ENCODE measurements at places on chromosomes 1 and 21.

DNA sequence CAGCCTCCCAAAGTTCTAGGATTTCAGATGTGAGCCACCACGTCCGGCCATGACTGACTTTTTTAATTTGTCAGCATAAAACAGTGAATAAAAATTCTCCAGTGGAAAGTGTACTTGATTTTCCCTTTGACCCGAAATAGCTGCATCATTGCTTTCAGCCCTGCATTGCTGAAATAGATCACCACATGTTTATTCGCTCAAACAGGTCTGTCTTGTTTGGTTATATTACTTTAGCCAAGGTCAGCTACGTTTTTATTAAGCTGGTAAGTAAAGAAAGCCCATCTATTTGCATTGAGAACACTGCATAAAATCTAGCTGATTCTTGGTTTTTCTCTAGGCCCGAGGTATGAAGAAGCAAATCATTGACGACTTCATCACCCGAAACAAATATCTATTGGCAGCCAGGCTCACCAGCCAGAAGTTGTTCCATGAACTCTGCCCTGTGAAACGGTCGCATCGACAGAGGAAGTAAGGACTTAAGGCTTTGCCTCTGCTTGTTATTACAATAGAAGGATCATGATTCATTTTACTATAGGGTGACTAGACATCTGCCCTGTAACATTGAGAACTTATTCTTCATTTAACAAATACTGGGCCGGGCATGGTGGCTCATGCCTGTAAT lies 25.6 kb downstream of the AGMAT start:
- no peak for DNase-seq

DNA sequence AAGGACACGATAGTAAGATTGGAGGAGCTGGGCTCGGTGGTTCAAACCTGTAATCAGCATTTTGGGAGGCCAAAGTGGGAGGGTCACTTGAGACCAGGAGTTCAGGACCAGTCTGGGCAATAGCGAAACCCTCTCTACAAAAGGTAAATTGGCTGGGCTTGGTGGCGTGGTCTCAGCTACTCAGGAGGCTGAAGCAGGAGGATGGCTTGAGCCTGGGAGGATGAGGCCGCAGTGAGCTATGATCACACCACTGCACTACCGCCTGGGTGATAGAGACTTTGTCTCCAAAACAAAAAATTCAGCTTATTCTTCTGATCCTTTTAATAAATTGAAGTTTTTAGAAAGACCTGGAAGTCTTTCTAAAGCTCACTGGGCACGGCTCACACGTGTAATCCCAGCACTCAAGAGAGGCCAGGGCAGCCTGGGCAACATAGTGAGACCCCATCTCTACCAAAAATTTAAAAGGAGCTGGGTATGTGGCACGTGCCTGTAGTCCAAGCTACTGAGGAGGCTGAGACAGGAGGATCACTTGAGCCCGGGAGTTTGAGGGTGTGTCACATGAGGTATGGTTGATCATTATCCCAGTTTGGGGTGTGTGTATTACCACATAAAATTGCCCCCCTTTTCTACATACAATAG lies 15.3 kb downstream of the MASP2 start:
- DNase-seq: no peak

DNA sequence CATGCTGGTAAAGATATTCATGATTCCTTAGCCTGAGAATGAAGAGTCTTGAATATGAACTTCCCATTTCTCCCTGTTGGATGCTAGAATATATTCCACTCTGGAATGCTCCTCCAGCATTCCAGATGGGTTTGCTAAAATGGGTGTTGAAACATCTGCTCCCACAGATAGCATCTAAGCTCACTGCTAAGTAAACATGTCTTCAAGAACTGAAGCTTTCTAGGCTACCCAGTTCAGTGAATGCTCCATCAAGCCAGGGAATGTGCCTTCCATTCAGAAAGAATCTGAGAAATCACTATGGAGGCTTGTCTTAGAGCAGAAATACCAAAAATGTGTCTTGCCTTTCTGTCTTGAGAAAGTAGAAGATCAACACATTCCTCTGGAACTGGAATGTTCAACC lies 81.1 kb downstream of the TNFSF18 start:
- no peak for DNase-seq

- DNase-seq: no peak
Observed at GRCh38 chr1:226497276-226497833, 51.2 kb upstream of the STUM start.

DNA sequence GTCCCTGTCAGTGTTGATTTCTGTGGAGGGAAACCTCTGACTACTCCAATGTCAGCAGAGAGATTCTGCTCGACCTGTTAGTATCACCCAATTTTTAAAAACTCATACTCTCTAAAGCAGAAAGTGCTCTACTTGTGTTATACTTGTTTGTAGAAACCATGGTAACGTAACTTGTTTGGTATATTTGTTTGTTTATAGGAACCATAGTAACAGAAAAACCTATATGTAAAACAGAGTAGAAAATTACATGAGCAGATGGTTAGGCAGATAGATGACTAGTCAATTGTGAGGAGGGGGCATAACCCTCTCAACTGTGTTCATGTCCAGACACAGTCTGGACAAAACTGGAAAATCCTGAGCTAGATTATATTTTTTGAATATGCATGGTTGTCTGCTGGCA lies 6.7 kb downstream of the TRIM45 start:
- no peak for DNase-seq

DNA sequence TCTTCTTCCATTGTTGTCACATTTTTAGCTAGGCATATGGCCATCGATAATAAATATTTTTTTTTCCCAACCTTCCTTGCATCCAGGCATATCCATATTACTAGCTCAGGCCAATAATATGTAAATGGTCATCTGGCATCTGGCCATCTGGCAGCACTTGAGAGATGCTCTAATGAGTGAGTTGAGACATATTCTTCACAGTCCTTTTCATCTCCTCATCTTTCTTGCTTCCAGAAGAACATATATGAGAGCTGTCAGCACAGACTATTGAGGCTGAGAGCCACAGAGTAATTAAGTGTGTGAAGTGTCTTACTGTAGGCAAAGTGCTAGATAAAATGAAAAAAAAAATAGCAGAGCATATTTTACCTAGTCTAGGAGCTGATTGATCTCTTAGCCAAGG lies 628.4 kb upstream of the TMPRSS15 start:
- DNase-seq: no peak

- no peak for DNase-seq
Observed at GRCh38 chr1:176791906-176792305, 328.9 kb downstream of the PAPPA2 start.

GRCh38 chr1:186798960-186799688 lies 29.6 kb upstream of the PLA2G4A start:
- DNase-seq: no peak

All from heart right ventricle (tissue), 16 donors.